ENCODE measurements at places on chromosomes 3 and 15.

DNA sequence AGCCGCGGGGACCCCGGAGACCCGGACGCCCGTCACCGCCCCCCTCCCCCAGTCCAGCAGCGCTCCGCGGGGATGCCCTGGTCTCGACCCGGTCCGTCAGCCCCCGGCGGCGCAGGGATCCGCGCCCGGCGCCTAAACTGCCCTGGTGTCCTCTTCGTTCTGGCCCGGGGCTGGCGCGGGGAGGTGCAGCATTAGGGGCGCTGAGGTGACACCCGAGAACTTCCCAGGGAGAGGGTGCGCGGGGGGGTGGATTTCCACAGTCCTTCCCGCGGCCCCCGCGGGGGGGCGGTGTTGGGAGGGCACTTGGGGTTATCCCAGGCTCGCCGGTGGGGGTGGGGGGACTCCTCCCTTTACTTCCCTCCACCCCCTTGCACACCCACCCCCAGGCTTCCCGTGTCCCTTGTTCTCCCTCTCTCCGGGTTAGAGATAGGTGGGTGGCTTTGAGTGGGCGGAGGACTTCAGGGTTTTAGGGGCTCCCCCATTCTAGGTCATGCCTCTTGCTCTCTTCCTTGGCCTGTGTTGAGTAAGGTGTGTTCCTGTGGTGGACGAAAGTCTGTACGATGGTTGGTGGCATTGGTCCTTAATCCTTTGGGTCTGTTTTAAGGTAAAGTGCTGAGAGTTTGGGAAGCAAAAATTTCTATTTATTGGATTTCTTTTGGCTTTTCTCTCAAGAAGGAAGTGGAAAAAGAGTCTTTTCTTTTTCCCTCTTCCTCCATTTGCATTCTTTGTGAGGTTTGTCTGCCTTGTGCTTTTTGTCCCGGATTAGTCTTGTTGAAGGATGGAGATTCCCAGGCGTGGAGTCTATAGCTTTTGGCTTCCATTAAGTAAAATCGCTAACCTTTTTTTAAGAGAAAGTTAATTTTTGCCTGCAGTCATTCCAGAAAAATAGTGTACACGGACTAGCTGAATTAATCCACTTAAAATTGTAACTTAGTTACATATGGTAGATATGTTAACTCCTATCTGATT lies 811 bp downstream of the SKIL start:
- DNase-seq: peak; percentile 66

- no peak for DNase-seq
Measured at GRCh38 chr3:23859012-23859743, 53.4 kb downstream of the UBE2E1 start.

- DNase-seq: no peak
Measured at GRCh38 chr15:88403351-88403791, 63.8 kb downstream of the MRPL46 start.

GRCh38 chr3:143769616-143770015 lies 78.7 kb downstream of the SLC9A9 start:
- DNase-seq: no peak

DNA sequence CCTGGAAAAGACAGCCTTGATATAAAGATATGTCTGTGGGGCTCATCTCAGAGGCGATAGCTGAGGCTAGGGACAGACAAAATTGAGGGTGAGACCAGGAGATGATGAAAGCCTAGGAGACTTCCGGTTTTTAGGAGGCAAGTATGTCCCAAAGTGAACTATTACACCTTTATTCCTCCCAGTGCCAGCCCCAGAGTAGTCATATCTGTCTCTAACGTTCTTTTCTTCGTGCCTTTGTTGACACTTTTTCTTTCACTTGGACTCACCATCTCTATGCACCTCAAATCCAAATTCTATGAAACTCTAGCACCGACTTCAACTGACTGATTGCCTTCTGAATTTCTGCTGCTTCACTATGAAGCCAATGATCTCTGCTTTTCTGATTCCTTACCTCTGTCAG lies 93.8 kb upstream of the RASGRP1 start:
- DNase-seq: no peak

DNA sequence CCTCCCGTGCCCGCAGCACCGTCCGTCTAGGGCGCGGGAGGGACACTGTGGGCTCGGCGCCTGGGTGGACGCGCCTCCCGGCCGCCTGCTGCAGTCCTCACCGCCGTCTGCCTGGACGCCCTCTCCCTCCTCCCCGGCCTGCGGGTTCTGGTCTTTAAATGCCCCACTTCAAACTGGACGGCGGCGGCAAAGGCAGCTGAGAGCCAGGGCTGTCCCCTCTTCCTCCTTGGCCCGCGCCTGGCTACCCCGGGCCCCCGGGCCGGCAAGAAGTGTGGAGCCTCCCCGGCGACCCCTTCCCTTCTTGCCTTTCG lies 426 bp downstream of the CBLB start:
- DNase-seq: no peak

GRCh38 chr3:188390775-188391443 lies 237.0 kb downstream of the LPP start:
- DNase-seq: no peak

DNA sequence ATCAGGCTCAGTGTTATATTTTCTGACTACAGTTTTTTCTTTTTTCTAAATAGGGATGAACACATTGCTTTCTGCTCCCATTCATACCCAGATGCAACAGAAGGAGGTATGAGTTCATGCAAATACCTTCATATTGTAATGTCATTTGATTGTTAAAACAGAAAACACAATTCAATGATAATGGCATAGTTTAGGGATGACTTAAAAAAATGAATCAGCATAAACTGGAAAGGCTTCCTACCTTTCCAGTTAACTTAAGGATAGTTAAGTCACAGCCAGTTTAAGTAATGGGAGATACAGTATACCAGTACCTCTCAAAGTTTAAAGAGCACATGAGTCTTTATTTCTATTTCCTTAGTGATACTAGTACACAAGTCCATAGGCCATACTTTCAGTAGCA lies 24.9 kb downstream of the KNL1 start:
- no peak for DNase-seq

DNA sequence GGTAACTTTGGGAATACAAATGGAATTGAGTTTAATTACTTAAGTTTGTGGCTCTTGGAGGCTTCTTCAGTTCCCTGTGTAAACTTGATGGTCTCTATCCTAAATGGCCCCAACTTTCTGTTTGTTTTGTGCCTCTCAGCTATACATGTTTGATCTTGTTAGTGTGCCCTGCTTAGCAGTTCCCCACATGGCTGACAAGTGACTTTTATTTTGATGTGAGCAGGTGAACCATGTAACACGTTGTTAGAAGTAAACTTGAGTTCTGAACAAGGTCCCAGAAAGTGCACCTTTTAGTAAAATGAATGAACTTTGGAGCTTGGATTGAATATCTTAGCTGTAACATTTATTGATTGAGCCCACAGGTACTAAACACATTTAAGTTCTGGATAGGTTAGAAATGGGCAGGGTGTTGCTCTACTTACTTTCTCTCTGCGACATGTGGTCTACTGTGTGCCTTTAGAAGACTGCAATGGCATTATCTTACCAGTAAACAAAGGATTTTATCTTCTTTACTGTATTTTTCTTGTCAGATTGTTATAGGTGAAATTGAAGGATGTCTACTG lies 4.5 kb downstream of the LSM3 start:
- no peak for DNase-seq

DNA sequence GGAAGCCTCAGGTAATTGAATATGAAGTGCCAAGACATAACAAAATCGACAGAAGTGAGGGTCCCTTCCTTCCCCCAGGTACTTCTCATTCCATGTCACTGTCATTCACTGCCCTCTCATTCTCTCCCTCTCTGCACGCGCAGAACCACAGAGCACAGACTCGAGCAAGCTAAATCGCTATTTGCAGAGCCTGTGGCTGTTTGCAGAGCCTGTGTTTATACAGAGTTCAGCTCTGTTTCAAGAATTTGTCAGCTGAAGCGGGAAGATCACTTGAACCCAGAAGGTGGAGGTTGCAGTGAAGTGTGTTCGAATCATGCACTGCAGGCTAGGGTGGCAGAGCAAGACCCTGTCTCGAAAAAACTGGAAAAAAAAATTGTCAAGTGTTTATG lies 2.5 kb downstream of the VILL start:
- DNase-seq: no peak

DNA sequence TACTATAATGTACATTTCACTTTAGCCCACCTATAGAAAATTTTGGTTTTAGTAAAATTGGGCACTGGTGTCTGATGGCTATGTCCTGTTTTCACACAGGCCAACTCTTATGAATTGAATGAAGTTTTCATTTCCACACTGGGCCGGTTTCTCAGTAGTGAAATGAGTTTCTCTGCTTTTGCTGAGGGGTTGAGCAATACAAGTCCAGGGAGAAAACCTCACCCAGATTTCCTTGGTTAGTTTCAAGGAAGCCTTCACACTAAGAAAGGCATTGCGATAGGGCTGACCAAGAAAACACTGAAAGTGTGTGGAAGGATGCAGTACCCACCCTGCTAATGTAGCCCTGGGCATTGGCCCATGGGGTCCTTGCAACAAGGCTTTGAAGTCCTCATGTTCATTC lies 331.5 kb upstream of the CFAP20DC start:
- no peak for DNase-seq

GRCh38 chr3:111521891-111522290 lies 20.1 kb upstream of the CD96 start:
- DNase-seq: no peak

GRCh38 chr3:83048556-83048955 lies 1287.1 kb upstream of the GBE1 start:
- DNase-seq: no peak

GRCh38 chr15:24676431-24676830 lies 856 bp downstream of the NPAP1 start:
- no peak for DNase-seq

- DNase-seq: no peak
Measured at GRCh38 chr3:32872487-32873382, 54.9 kb downstream of the TRIM71 start.

- peak; percentile 62 for DNase-seq
Measured at GRCh38 chr3:196431181-196432136, 768 bp downstream of the UBXN7 start.

DNA sequence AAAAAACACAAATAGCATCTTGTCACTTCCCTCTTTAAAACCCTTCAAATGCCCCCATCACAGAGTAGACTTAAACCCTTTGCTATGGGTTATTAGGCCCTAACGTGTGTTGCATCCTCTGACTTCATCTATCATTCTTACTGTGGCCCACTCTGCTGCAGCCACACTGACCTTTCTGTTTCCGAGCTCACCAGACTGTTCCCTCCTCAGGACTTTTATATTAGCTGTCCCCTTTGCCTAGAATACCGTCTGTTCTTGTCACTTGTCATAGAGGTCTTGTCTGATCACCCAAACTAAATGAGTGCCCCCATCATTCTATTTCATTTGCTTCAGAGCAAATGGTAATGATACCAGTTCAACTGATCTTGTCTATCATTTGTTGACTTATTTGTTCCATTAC lies 877 bp upstream of the FEM1B start:
- DNase-seq: no peak

DNA sequence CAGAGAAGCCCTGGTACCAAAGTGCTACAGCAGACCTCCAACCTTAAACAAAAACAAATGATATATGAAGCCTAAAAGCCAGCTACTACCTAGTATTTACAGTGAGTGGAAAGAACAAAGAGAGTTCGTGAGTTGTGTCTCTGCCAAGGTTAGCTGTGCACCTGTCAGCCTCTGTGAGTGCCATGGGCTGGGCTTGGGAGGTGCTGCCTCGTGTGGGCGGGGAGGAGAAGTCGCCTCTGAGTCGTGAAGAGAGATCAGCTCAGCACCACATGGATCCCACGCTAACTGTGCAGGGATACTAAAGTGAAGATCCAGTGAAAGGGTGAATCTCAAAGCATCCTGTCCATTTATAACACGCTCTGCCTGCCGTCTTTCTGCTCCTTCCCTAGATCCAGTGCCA lies 101.9 kb downstream of the CHDH start:
- DNase-seq: no peak

- DNase-seq: no peak
Measured at GRCh38 chr3:19645093-19645492, 288.9 kb downstream of the EFHB start.

DNA sequence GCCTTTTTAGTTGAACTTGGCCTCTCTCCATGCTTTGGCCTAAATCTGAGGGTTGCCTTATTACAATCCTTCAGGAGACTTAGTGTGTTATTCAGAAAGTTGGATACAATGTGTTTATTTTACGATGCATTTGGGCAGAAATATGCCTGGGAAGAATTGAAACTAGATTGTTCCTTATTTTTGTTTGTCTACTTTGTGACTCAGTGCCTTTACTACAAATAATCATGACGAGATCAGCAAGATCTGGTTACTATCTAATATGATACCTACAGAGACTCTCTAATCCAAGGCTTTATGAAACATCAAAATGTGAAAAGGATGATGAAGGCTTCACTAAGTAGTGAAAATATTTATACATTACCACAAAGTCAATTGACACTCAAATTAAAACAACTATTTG lies 82.2 kb downstream of the RBMS3 start:
- no peak for DNase-seq

- no peak for DNase-seq
Measured at GRCh38 chr3:149545049-149545448, 70.6 kb downstream of the TM4SF4 start.

DNA sequence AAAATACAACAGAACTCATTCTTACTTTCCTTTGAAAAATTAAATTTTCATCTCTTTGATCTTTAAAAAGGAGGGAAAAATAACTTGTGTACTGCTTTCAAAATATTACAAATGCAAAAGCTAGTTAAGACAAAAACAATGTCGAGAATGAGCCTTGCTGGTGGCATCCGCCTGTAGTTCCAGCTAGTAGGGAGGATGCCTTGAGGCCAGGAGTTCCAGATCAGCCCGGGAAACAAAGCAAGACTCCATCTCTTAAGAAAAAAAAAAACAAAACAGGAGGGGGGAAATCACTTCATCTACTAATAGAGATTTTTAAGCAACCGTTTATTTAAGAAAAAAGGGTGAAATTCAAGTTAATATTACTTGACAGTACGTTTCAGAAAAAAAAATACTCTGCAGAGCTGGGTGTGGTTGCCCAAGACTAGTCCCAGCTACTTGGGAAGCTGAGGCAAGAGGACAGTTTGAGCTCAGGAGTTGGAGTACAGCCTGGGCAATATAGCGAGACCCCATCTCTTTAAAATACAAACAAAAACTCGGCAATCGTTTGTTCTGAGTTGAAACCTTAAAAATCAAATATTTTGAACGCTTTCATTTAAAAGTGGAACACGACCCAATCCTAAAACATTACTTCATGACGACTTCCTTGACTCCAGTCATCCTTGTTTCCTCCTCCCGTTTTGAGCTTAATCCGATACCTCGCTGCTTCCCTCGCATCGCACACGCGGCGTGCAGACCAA lies 1.2 kb downstream of the KPNA1 start:
- DNase-seq: no peak

All from hematopoietic multipotent progenitor cell treated with erythropoietin and hydrocortisone succinate and interleukin-3 and kit ligand, for 17 days (in vitro differentiated cells).